Activated naive CD4-positive, alpha-beta T cell (primary cell): ENCODE measurements at places on chromosomes 6 and 20.

- no peak for DNase-seq
Measured at GRCh38 chr6:117677553-117678141, 2.4 kb downstream of the NUS1 start.

GRCh38 chr6:103797738-103798137 is 1062.0 kb downstream of the HACE1 start:
- no peak for DNase-seq

- no peak for DNase-seq
Measured at GRCh38 chr20:59361411-59361810, 61.0 kb downstream of the EDN3 start.

- DNase-seq = no peak
Measured at GRCh38 chr6:98678481-98678880, 155.9 kb upstream of the POU3F2 start.

DNA sequence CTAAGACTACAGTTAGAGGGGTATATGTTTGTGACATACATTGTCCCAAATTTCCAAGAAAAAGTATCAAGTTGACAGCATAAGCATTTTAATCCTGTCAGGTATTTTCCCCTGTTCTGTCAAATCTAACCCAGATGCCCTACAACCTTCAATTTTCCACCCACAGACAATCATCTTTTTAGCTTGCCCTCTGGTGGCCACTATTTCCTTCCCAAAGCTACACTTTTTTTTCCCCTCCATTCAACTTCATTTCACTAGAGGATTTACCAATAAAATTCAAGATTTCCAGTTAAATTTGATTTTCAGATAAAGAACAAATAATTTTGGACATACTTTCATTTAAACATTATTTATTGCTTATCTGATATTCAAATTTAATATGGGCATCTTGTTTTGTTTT is 286.6 kb downstream of the TENT5A start:
- DNase-seq = no peak

DNA sequence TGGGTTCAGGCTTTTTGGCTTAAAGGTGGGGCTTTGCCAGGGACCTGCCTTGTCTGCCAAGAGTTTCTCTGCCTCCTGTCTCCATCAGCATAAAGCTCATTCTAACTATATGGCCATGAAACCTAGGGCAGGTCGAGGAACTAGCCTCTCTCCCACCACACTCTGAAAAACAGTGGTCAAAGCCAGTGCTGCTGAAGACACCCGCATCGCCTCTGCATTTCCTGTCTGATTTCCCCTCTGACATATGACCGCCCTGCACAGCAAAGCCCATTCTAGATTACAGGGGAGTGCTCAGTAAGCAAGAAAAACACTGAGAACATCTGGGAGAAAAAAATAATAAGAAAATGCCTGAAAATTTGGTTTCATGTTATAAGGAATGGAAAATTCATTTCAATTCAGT is 573.6 kb downstream of the PRKN start:
- no peak for DNase-seq

DNA sequence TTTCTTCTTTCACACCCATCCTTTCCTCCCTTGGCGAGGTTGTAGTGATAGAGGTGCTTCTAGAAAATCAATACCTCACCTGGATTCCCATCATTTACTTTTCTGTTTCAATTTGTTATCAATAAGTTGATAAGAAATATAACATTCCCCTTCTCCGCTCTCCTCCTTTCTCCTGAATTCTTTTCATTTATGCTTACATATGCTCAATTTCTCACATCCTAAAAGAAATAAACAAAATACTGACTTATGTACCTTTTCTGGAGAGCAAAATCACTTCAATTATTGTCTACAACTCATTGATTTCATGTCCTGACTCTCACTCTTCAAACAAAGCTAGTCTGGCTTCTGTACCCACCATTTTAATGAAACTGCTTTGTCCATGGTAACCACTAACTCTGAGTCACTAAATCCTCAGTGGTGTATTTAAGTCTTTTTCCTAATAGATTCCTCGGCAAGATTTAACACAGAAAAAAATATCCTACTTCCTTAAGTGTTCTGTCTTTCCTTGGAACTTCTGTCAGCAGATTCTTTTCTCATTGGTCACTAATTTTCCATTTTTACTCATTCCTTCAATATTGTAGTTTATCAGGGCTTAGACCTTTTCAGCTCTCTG is 289.6 kb downstream of the RFPL4B start:
- no peak for DNase-seq

GRCh38 chr6:50845499-50846143 is 26.9 kb downstream of the TFAP2B start:
- DNase-seq = no peak

DNA sequence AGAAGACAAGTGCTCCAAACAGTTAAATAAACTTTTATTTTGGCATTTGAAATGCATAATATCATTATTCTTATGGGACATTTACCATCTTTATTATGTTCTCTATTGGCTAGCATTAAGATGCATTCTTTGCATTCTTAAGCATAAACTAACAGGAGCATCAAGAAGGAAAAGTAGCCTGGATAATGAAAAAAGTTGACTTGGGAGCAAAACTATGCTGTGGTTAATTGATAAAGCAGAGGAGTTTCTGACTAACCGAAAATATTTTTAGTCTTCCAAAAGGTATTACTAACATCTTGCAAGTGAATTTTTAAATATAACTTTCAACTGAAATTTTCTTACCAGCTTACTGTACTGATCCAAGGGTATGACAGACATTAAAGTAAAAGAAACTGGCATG is 140.3 kb downstream of the FLRT3 start:
- no peak for DNase-seq

- DNase-seq = no peak
Measured at GRCh38 chr20:1712634-1713624, 55.4 kb upstream of the SIRPG start.

DNA sequence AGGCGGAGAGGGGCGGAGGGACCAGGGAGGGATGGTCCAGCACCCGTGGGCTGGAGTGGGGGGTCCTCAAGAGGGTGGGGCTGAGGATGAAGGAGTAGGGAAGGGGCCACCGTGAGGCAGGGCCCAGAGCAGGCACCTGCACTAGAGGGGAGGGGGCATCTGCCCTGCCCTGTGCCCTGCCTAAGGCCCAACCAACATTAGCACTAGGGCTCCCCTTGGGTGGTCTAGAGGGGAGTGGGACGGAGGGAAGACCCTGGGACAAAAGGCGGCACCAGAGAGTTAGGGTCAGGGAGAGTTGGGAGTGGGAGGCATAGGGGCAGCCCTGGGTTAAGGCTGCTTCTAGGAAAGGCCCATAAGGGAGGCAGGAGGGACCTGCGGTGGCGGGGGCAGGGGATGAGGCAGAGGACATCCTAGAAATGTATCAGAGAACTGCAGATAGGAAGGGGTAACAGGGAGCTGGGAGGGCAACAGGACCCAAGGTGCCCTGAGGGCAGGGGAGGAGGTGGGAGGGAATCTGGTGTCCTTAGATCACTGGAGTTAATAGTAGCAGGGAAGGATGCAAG is 24.5 kb downstream of the HLA-F start:
- no peak for DNase-seq

- DNase-seq = no peak
Measured at GRCh38 chr6:25835442-25836283, 3.8 kb upstream of the SLC17A1 start.

GRCh38 chr6:119237177-119237715 is 112.3 kb downstream of the MAN1A1 start:
- no peak for DNase-seq

DNA sequence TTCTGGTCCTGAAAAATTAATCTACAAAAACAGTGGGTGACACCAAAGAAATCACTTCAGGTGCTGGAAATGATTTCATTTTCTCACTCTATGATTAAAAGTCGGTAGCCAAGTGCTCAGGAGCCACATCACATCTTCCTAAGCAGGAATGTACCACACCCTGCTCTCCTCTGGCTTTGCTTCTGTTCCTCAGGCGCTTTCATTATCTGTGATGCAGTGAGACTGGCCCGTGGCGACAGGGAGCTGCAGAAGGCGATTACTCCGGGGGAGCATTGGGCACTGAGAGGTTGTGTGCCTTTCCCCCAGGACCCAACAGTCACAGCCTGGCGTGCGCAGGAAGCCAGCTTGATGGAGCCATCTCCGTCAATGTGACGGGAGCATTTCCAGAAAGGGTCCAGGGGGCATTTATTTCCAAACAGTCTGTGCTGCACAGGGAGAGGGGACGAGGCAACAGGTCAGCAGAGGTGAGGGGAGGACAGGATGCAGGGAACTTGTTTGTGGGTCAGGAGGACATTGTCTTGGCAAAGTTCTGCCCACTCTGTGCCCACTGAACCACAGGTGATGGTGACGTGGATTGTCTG is 5.6 kb upstream of the ZNF831 start:
- DNase-seq = no peak

GRCh38 chr6:31663961-31664789 is 622 bp downstream of the GPANK1 start:
- DNase-seq = no peak

DNA sequence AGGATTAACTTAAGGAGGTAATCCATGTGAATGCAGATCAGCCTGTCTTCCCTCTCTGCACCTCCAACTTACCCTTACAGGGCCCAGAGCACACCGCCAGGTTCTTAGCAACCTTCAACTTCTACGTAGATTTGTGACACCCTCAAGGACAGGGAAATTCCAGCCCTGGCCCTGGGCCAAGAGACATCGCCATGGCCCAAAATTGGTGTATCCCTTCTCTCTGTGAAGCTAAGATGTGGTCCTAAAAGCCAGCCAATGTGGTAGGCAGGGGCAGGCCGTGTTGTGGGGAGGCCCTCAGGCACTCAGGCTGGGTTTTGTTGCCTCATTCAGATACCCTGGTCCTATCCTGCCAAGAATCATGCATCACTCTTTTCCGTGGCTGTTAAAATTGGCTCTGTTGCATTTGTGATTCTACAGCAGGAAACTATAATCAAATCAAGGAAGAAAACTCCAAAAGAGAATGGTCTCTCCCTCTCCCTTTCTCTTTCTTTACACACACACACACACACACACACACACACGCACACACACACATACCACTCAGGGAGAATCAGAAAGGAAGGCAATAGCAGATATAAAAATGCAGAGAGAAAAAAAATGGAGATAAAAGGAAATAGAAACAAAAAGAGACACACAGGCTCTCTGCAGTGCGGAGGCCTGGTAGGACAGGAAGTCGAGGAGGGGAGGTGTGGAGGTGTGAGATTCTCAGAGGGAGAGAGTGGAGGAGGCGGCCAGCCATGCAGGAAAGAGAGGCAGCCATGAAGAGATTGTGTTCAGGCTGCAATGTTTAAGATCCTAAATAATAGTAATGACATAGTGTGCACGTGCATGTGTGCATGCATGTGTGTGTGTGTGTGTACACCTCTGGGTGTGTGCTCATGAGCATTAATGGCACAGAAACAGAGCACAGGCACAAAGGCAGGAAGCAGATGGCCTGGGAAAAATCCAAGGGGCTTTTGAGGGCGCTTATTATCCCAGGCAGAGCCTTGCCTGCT is 201.8 kb upstream of the LRFN2 start:
- DNase-seq = peak; percentile 4

GRCh38 chr20:40104959-40105358 is 584.1 kb downstream of the MAFB start:
- DNase-seq = no peak

- no peak for DNase-seq
Measured at GRCh38 chr6:33989016-33989854, 156.7 kb downstream of the GRM4 start.

DNA sequence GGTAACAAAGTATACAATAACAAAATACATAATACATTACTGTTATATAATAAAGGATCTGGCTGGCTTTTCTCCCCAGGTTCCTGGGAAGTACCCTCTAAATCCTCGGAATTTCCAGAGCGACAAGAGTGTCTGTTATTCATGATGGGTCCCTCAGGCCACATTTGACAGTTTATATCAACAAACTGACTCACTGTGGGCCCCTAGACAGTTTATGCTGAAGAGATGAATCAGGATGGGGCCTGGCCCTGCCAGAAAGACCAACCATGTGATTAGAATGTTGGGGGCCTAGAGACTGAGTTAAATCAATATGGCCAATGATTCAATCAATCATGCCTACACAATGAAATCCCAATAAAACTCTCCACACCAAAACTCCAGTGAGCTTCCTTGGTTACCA is 13.5 kb downstream of the USP45 start:
- DNase-seq = no peak
